Daoy (cell line): ENCODE measurements at places on chromosomes 4 and X.

- no peak for DNase-seq
Measured at GRCh38 chr4:85372966-85373365, 102.0 kb upstream of the ARHGAP24 start.

GRCh38 chrX:39406799-39407198 is 605.5 kb downstream of the MID1IP1 start:
- DNase-seq: no peak

- DNase-seq: no peak
Measured at GRCh38 chr4:31391976-31392375, 671.8 kb downstream of the PCDH7 start.

DNA sequence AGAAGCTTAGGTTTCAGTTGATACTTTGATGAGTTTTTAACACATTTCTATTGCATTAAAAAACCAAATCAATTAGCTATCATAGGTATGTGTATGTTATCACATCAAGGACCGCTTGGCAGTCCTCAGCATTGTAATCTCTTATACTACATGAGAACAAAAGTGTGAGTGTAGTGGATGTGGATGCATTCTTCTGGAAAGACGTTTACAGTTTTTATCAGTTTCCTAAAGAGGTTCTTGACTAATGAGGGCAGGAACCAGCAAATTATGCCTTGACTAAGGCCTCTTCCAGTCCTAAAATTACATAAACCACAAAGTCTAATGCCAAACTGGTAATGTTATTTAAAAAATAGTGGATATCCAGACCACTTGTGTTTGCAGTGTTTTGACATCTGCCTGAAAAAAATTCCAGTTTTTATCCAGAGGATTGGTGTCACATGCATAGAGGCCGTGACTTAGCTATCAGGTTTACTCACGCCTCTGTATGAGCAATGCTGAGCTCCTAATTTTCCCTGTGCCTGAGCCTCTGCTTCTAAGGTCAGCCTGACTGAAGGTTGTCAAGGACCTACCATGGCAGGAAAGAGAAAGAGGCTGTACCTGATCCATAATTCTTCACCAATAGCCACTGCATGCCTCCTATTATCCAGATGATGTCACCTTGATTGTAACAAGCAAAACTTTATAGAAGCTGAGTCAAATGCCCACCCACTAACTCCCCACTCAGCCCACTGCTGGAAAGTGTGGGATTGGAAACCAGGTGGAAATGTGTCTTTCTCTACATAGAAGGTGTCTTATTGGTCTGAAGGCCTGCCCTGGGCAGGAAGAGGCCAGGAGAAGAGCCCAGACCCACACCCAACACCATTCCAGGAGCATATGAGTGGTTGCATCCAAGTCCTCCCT is 68.7 kb downstream of the ENPP6 start:
- no peak for DNase-seq

- DNase-seq: no peak
Measured at GRCh38 chr4:42015438-42015837, 25.1 kb downstream of the SLC30A9 start.

- no peak for DNase-seq
Measured at GRCh38 chrX:135982860-135983259, 2.4 kb upstream of the SLC9A6 start.

GRCh38 chr4:189071241-189071640 is 869.4 kb upstream of the FRG1 start:
- DNase-seq: no peak

DNA sequence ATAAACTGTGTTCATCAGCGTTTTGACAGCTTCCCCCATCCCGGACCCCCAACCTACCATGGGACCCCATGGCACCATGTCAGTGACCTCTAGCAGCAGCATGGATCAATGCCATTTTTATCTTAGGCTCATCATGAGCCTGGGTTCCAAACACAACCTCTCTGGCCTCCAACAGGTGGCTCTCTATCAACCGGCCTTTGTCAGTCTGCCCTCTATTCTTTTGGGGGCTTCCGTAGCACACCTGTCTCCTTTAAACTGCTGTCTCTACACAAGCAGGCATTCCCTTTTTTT is 721 bp upstream of the TMEM150C start:
- no peak for DNase-seq

DNA sequence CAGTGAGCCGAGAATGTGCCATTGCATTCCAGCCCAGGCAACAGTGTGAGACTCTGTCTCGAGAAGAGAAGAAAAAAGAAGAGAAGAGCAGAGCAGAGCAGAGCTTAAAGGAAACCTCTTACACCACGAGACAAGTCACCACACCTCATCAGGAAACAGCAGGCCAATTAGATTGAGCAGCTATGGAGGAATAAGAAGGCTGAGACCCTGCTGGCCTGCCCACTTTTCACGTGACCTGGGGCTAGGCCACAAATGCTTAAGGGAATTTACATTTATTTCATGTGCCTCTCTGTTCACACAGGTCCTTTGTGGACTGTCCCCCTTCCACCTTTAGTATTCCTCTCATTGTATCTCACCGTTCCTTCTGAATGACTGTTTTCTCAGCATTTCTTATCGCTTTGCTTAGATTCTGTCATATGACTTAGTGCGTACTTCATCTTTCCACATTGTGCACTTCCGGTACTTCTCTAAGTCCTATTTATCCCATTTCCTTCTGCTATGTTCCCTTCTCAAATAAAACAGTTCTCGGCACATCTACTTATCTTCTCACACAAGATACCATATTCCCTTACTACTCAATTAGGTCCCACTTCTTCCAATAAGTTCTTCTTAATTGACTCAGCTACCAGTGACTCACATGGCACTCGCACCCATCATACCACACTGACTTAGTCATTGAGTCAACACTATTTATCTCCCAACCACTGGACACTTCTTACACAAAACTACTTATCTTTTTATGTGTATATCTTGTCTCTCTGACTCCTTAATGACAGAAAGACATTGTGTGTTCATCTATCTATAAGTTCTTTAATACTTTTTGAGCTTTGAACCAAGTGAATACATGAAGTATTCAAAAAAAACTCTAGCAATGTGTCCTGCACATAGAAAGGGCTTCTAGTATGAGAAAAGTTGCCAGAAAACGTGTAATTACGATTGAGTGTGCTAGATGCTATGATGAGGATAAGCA is 11.0 kb downstream of the CUL4B start:
- DNase-seq: peak; percentile 84

- no peak for DNase-seq
Measured at GRCh38 chr4:120520761-120521160, 401.8 kb downstream of the PRDM5 start.

- DNase-seq: no peak
Measured at GRCh38 chr4:152094970-152095700, 334.3 kb upstream of the GATB start.

DNA sequence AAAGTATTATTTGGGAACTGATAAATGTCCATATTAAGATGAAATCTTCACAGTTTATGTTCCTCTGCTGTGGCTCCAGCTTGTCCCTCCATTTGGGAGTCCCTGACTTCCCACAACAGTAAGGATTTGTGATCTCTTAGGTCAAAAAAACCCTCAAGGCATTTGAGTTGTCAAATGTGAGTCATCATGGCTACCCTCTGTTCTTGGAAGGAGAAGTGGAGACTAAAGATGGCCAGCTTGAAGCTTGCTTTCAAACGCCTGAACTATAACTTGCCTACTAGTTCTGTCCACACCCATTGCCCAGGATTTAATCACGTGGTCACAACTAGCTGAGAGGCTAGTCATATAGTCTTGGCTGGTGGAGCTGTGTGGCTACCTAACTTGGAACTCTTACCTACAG is 107.8 kb downstream of the CCNG2 start:
- DNase-seq: no peak

GRCh38 chr4:13547485-13548041 is 3.3 kb upstream of the NKX3-2 start:
- DNase-seq: peak; percentile 41

- no peak for DNase-seq
Measured at GRCh38 chr4:145047151-145047550, 50.8 kb downstream of the ANAPC10 start.

- no peak for DNase-seq
Measured at GRCh38 chr4:17619416-17620105, 5.1 kb downstream of the MED28 start.

DNA sequence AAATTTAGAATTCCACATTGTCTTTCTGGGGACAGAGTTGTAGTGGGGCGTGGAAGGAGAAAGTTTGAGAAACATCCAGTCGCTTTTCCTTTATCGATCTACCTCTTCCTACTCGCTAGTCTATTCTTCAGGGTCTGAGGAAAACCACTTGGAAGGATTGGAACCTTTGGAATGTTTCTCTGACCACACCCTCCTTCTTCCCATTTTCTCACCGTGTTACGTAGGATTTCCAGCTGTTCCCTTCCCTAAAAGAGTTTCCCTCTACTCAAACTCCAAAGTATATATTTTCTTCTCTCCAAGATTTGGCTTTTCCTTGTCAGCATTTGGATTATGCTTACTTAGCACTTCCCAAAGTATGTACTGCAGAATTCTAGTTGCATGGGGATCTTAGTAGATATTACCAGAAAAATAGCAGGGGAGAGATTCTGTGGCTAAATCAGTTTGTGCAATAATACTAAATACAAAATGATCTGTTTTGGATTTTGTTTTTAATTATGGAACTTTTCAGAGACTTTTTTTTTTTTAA is 4.9 kb downstream of the ENPEP start:
- no peak for DNase-seq

- DNase-seq: no peak
Measured at GRCh38 chrX:73977542-73978169, 326.3 kb upstream of the ZCCHC13 start.

DNA sequence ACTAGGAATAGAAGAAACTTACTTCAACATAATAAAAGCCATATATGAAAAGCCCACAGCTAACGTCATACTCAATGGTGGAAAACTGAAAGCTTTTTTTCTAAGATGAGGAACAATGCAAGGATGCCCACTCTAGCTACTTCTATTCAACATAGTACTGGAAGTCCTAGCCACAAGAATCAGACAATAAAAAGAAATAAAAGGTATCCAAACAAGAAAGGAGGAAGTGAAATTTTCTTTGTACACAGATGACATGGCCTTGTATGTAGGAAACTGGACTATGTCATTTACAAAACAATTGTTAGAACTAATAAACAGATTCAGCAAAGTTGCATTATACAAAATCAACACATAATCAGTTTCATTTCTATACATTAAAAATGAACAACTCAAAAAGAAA is 25.5 kb upstream of the NXT2 start:
- no peak for DNase-seq

GRCh38 chrX:126394681-126395080 is 157.9 kb downstream of the DCAF12L1 start:
- DNase-seq: no peak

DNA sequence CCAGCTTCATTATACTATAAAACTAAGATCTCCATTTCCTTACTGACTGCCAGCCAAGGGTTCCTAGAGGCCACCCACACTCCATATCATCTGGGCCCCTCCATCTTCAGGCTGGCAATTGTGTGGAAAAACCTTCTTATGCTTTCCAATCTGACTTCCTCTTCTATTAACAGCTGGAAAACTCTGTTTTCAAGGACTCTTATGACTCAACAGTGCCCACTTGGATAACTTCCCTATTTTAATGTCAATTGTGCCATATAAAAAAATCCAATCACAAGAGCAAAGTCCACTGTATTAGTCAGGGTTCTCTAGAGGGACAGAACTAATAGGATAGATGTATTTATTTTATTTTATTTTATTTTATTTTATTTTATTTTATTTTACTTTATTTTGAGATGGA is 41.0 kb upstream of the CPEB2 start:
- no peak for DNase-seq

DNA sequence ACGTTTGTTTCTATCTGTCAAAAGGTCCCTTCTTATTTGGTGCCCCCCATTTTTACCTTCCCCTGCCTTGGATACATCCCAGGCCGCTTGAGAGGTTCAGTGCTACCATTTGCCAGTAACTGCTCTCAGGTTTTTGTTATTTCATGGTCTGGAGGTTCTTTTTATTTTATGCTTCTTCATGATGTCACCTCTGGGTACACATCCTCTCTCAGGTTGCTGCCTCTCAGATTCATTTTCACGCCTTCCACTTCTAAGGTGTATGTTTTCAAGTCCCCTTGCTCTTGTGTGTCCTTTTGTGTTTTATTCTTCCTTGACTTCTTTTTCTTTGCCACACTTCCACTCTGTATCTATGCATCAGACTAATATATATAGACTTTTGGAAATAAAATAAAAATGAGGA is 640.1 kb upstream of the AADAT start:
- DNase-seq: no peak

GRCh38 chrX:39156051-39156450 is 354.8 kb downstream of the MID1IP1 start:
- no peak for DNase-seq

DNA sequence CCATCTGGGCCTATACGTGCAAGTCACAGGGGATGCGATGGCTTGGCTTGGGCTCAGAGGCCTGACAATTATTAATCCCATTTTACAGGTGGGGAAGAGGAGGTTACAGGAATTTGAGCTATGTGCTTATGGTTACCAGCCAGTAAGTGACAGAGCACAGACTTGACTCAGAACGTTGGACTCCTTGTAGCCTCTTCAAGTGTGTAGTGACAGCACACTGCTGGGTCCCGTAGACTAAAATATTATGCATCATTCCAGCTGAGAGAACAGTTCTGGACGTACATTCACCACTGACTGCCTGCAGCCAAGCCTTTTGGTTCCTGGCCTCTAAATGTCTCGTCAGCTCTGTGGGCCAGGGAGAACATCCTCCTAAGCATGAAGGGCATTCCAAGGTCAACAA is 314.5 kb downstream of the GPAT3 start:
- peak; percentile 27 for DNase-seq

GRCh38 chrX:110578270-110578669 is 217.3 kb downstream of the CHRDL1 start:
- DNase-seq: no peak

DNA sequence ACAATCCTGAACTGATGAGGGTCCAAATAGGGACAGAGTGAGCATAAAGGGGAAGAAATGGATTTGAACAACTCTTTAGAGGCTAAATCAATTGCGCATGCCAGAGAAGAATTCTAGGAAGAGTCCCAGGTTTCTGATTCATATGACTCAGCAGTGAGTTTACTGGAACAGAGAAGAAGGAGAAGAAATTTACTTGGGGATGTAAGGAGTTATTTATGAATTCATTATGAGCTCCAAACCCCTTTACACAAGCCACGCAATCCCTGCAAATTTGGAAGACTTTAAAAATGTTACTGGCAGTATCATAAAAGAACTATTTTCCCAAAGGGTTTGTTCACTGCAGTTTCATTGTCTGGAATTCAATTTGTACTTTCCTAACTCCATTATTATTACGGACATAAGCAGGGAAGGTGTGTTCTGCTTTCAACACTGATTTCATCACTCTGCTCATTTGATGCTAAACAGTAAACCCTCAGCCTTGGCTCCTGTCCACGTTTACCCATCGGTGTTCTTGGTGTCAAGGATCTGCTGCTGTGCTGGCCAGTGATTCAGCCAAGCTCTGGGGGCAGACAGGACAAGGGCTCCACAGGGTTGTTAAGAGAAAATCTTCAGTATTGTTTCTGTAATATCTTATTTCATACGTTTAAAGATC is 273.7 kb downstream of the HNRNPD start:
- DNase-seq: no peak

DNA sequence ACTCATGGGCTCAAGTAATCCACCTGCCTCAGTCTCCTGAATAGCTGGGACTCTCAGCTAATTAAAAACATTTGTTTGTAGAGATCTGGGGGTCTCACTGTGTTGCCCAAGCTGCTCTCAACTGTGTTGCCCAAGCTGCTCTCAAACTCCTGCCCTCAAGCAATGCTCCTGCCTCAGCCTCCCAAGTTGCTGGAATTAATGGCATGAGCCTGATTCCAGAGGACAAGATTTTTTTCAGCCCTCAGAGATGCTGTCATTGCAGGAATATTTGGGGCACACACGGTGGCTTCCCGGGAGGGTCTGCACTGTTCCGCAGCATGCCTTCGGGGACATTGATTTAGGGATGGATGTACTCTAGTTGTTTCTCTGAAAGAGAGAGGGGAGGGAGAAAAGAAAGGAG is 49.7 kb downstream of the STK32B start:
- no peak for DNase-seq
